ENCODE measurements at places on chromosomes 3 and 15.
A peak's percentile ranks its signal among the peaks of the same experiment; 100 is the strongest.

GRCh38 chr3:101827211-101828174 is 21.8 kb upstream of the NFKBIZ start:
- H3K4me3 ChIP-seq: peak overlapping the region; percentile 90
- H3K27me3 ChIP-seq: no peaks in the 10 kb centered on the region

- H3K27ac ChIP-seq: no peak overlapping the region
- H3K36me3 ChIP-seq: no peaks in the 10 kb centered on the region
- no peaks in the 10 kb centered on the region for H3K4me1 ChIP-seq
- no peak for DNase-seq
- no peaks in the 10 kb centered on the region for H3K27me3 ChIP-seq
These were observed 123.8 kb downstream of the PPM1L start for GRCh38 chr3:160879859-160880258.

DNA sequence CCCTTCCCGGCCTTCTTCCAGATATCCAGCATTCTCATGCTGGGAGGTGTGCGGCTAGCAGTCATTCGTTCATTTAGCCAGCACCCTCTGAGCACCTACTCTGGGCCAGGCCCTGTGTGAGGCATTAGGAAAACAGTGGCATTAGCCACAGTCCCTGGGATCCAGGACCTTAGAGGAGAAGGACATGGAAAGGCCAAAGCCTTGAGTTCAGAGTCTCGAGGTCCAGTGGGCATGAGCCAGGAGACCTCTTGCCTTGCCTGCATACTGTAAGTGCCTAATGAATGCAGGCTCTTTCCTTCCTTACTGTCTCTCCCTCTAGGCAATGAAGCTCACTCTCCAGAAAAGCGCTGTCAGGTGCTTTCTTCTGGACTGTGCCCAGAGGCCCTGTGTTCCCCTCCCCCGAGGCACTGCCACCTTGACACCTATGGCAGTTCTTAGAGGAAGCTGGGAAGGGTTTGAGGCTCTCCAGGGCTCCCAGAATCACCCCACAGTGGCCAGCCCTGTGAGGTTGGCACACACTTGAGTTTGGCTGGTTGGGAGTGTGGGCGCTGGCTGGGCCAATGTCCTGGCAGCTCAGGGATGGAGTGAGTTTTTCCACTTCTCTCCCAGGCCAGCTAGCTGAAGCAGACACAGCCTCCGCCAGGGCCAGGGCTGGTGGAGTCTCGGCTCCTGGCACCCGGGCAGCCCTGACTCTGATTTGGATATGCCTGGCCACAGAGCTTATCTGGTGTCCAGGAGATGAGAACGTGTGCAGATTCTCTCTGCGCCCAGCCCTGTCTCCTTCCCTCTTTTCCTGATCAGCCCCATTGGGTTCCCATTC is 5.4 kb downstream of the CORO2B start:
- peaks cover 22% of the 10 kb centered on the region for H3K4me1 ChIP-seq
- no peaks in the 10 kb centered on the region for H3K36me3 ChIP-seq
- no peaks in the 10 kb centered on the region for H3K27me3 ChIP-seq
- no peak overlapping the region for H3K27ac ChIP-seq

GRCh38 chr3:54122324-54123002 is at the start of gene CACNA2D3:
TSS of gene CACNA2D3 (plus strand) at chr3:54122552.
- H3K4me3 ChIP-seq: peak within 1 kb of the TSS; percentile 71
- peak; percentile 83 for DNase-seq
- H3K27ac ChIP-seq: no peak within 1 kb of the TSS

GRCh38 chr15:63858881-63859280 is 25.1 kb upstream of the HERC1 start:
- H3K27ac ChIP-seq: no peak overlapping the region
- no peak overlapping the region for H3K4me3 ChIP-seq
- H3K27me3 ChIP-seq: no peaks in the 10 kb centered on the region

DNA sequence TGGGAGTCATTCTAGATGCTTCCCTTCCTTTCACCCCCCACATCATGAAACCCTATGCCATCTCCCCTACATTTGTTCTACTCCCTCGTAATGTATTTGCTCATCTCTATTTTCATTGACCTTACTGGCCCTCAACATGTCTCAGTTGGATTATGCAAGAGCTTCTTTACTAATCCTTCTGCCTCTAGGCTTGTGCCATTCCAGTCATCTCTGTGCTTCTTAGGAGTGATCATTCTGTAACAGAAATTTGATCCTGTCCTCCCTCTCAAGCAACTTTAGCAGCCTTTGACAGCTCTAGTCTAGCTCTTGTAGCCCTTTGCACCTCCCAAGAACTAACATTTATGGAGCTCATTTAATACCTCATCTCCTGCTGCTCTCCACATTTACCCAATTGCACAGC is 64.7 kb downstream of the ISL2 start:
- peaks cover 14% of the 10 kb centered on the region for H3K36me3 ChIP-seq
- H3K4me1 ChIP-seq: no peaks in the 10 kb centered on the region
- H3K4me3 ChIP-seq: no peak overlapping the region

DNA sequence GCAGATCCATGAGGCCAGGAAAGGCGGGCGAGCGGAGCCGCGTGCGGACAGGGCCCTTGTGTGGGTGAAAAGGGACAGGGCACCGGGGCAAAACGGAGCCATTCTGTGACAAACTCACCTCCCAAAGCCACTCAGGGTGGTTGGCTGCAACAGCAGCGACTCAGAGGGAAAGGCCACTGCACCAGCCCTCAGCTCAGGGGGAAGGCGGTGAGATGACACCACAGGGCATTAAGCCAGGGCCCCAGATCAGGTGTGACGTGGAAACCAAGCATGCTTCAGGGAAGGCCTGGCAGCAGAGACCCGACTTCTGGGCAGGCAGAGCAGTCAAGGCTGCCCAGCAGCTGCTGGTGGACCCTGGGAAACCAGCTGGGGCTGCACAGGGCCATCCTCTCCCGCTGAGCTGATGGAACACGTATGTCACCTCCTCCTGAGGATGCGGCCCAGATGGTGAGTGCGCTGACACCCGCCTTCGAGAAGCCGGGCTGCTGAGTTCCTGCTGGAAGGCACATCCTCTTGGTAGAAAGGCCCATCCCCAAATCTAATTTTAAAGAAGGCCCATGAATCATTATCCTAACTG is 82.3 kb downstream of the CHSY1 start:
- H3K4me3 ChIP-seq: no peak overlapping the region
- peaks cover 14% of the 10 kb centered on the region for H3K36me3 ChIP-seq
- no peaks in the 10 kb centered on the region for H3K27me3 ChIP-seq
- no peak for DNase-seq

DNA sequence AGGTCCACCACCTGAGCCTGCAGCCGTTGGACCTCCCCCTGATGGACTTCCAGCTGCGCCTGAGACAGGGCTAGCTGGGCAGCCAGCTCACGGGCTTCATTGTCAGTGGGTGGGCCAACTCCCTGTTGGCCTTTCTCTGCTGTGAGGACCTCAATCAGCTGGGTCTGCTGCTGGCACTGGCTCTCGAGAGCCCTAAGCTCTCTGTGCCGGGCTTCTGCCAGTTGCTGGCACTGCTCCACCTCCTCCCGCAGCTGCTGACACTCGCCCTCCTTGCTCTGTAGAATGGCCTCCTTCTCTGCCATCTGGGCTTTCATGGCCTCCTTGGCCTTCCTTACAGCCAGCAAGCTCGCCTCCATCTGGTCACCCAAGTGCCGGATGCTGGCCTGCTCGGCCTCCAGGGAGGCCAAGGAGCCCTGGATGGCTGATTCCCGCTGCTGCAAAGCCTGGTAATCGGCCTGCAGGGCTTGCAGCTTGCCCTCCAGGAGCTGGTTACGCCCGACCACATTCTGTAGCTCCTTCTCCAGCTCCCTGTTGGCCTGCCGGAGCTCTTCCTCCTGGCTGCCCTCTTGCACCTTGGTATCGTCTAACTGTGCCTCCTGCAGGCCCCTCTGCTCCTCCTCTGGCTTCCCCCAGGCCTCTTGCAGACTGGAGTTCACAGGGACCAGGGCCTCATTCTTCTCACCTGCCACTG is 23.8 kb downstream of the CXCR6 start:
- H3K36me3 ChIP-seq: peaks cover 39% of the 10 kb centered on the region
- no peak for DNase-seq
- H3K4me1 ChIP-seq: no peaks in the 10 kb centered on the region

DNA sequence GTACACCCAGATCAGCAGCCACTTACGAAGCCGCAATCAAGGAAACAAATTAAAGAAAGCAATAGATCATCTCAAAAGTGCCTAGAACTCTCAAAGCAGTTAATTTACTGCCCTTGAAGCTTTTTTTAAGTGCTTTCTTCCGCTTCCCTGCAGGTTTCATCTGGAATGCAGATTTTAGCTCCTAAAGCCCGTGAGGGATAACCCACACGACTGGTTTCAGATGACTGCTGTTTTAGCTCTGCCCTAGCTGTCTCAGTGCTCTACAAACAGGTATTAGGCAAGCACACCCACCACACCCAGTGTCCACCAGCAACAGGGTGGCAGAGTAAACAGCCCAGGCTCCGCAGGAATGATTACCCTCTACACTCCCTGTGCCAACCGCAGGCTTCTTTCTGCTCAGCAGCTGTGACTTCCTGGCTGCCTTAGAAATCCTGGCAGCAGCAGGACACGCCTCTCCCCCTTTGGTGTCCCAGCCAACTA is 126.0 kb downstream of the FMN1 start:
- peak overlapping the region; percentile 63 for H3K4me3 ChIP-seq
- H3K36me3 ChIP-seq: no peaks in the 10 kb centered on the region
- H3K27me3 ChIP-seq: no peaks in the 10 kb centered on the region
- H3K4me1 ChIP-seq: peaks cover 48% of the 10 kb centered on the region
- H3K27ac ChIP-seq: peak overlapping the region; percentile 98
- DNase-seq: no peak

GRCh38 chr15:43794269-43795037 is 2.3 kb downstream of the SERF2 start:
- DNase-seq: no peak
- no peaks in the 10 kb centered on the region for H3K27me3 ChIP-seq
- peaks cover 26% of the 10 kb centered on the region for H3K36me3 ChIP-seq

DNA sequence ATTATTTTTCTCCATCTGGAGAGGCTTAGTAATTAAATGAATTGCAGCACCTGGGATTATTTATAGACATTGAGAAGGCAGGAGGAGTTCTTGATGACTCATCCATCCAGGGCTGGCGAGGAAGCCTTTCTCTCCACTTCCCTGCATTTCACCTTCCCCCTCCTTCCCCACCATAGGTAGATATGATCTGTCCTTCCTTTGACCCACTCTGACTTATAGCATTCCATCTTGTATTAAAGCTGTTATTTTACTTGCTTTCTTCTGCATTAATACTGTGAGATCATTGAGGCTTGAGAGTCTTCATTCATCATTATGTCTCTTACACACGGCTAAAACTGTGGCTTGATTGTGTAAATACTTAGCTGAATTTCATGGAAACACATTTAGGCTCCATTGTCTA is 288.8 kb downstream of the FEZF2 start:
- DNase-seq: no peak
- no peak overlapping the region for H3K4me3 ChIP-seq
- H3K4me1 ChIP-seq: no peaks in the 10 kb centered on the region
- H3K27ac ChIP-seq: no peak overlapping the region
- no peaks in the 10 kb centered on the region for H3K36me3 ChIP-seq

GRCh38 chr15:23002920-23003319 is 22.8 kb upstream of the CYFIP1 start:
- H3K27me3 ChIP-seq: no peaks in the 10 kb centered on the region
- peak; percentile 19 for DNase-seq
- peaks cover 50% of the 10 kb centered on the region for H3K36me3 ChIP-seq
- no peak overlapping the region for H3K27ac ChIP-seq
- no peaks in the 10 kb centered on the region for H3K4me1 ChIP-seq
- H3K4me3 ChIP-seq: no peak overlapping the region

GRCh38 chr3:113166719-113167492 is 44.5 kb upstream of the BOC start:
- no peaks in the 10 kb centered on the region for H3K27me3 ChIP-seq
- H3K4me3 ChIP-seq: no peak overlapping the region
- H3K36me3 ChIP-seq: no peaks in the 10 kb centered on the region

GRCh38 chr15:40239404-40239692 is 485 bp downstream of the PAK6 start:
- no peak overlapping the region for H3K27ac ChIP-seq
- peaks cover 4% of the 10 kb centered on the region for H3K27me3 ChIP-seq
- peaks cover 9% of the 10 kb centered on the region for H3K4me1 ChIP-seq

GRCh38 chr3:126570103-126570541 is 11.4 kb upstream of the C3orf22 start:
- no peak overlapping the region for H3K4me3 ChIP-seq
- peaks cover 39% of the 10 kb centered on the region for H3K27me3 ChIP-seq
- no peaks in the 10 kb centered on the region for H3K4me1 ChIP-seq
- no peak for DNase-seq
- H3K27ac ChIP-seq: no peak overlapping the region

DNA sequence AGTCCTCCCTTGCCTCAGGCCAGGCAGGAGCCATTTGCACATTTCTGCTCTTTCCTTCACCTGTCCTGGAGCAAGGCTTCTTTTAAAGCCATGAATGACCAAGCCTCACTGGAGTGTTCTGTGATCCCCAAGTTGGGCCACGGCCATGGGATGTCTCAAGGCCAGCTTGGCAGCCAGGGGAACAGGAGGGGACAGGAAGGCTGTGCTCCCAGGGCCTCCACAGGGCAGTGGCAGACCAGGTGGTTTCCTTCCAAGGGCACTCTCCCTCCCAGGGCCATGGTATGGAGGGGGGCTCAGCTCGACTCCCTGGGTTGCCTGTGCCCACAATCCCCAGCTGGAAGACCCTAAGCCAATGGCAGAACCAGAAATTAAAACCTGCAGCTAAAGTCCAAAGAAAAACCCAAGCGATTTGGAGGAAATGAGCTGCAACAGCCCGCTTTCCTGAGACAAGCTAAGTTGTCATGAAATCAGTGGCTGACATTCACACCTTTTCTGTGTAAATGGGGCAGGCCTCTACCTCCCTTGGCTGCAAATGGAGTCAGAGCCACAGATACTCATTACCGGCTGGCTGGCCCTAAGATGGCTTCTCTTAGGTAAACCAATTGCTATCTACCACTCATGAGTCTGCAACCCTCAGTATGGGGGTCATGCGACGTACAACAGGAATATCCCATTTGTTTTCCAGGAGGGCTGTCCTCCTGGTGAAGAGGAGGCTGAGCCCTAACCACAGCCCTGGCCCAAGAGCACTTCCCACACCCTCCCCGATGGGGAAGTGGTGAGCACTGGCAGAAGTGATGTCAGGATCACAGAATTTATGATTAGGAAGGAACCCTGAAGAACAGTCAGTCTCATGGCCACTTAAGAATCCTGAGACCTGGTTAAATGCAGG is 83.3 kb downstream of the SNRK start:
- DNase-seq: no peak
- no peak overlapping the region for H3K4me3 ChIP-seq
- H3K4me1 ChIP-seq: no peaks in the 10 kb centered on the region
- H3K36me3 ChIP-seq: peaks cover 8% of the 10 kb centered on the region
- no peaks in the 10 kb centered on the region for H3K27me3 ChIP-seq

- H3K27me3 ChIP-seq: no peaks in the 10 kb centered on the region
- H3K4me1 ChIP-seq: peaks cover 23% of the 10 kb centered on the region
- no peak overlapping the region for H3K4me3 ChIP-seq
These were observed 70.9 kb downstream of the AAGAB start for GRCh38 chr15:67183443-67184169.

GRCh38 chr3:143951351-143951971 is 20.2 kb upstream of the DIPK2A start:
- no peaks in the 10 kb centered on the region for H3K36me3 ChIP-seq
- H3K4me1 ChIP-seq: peaks cover 1% of the 10 kb centered on the region
- no peak for DNase-seq
- H3K27me3 ChIP-seq: peaks cover 8% of the 10 kb centered on the region

- peak overlapping the region; percentile 53 for H3K27ac ChIP-seq
- peaks cover 75% of the 10 kb centered on the region for H3K27me3 ChIP-seq
- peak overlapping the region; percentile 68 for H3K4me3 ChIP-seq
- peak; percentile 92 for DNase-seq
- no peaks in the 10 kb centered on the region for H3K36me3 ChIP-seq
- H3K4me1 ChIP-seq: peaks cover 15% of the 10 kb centered on the region
These were observed 315.7 kb upstream of the PROK2 start for GRCh38 chr3:72100601-72101187.

- H3K27ac ChIP-seq: no peak overlapping the region
- DNase-seq: no peak
- H3K27me3 ChIP-seq: no peaks in the 10 kb centered on the region
- H3K4me3 ChIP-seq: no peak overlapping the region
These were observed 113.1 kb downstream of the CHCHD6 start for GRCh38 chr3:126816986-126817777.
